Colonic mucosa (tissue), 4 donors: ENCODE measurements at places on chromosomes 7 and 10. TPM values are rescaled to one million over a fixed set of nuclear protein-coding genes. Genes with fewer than 3 reads are reported as not detected.

MACC1 gene
- 9.5 TPM for total RNA-seq

DNA sequence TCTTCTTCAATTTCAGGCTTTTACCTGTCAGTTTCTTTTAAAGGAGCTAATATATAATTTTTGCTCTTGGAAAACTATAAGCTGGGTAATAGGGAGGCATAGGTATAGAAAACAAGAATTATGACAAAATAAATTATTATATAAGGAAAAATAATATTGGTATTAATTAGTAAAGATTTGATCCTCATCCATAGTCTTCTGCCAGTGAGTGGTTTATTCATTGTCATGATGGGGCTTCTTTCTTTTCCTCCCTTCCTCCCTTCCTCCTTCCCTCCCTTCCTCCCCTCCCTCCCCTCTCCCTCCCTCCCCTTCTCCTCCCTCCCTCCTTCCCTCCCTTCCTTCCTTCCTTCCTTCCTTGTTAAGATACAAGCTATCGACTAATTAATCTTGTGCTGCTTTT, 698.6 kb downstream of the SORCS3 start:
- DNase-seq: no peak

DNA sequence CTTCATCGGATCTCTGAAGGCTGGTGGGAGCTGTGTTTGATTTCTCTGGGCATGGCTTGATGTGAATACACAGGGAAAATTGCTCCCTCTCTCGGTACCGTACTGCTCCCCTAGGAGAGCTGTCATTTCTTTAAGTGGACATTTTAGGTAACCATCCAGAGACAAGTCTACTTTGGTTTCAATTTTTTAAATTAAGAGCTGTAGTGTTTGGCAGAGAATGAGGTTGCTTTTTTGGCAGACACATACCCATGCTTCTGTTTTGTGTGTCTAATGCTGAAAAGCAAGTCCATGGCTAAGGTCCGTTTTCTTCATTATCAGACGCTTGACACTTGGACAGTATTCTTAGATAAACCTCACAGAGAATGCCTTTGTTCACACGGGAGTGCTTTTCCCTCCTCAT, 61.3 kb upstream of the TRIL start:
- DNase-seq: no peak

- DNase-seq: no peak
Measured at GRCh38 chr7:143418681-143419458, 10.2 kb upstream of the EPHA1 start.

- DNase-seq: no peak
Measured at GRCh38 chr10:103490986-103491314, 2.6 kb upstream of the NEURL1 start.
